ENCODE measurements at places on chromosomes 7 and 10.

- peak; percentile 17 for DNase-seq
Measured at GRCh38 chr7:36986948-36987724, 262.8 kb upstream of the AOAH start.

DNA sequence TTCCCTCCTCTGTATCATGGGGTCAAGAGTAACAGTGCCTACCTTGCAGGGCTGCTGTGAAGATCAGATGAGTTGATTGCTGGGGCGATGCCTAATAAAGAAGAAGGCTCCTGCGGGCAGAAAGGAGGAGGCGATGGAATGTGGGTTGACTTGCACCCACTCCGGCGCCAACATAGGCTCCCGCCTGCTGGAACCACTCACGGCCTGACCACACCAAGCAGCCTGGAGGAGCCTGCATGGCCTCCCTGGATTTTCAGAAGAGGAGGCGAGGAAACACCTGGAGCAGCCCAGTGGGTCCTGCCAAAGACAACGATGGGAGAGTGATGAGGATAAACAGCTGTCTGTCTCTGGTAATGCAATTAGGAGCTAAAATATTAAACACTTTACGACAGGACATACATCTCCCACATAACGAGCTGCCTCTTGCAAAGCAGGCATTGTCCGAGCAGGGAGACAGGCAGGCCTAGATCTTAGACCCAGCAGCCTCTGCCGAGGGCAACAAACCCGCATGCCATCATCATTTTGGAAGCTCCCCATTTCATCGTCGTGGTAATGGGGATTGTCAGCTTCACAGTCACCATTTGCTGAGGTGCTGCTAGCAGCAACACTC, 302.9 kb upstream of the ZMIZ1 start:
- DNase-seq = no peak

- DNase-seq = no peak
Measured at GRCh38 chr7:13279854-13280435, 592.5 kb downstream of the ARL4A start.

GRCh38 chr7:148290538-148290937, 300.0 kb upstream of the C7orf33 start:
- DNase-seq = no peak

DNA sequence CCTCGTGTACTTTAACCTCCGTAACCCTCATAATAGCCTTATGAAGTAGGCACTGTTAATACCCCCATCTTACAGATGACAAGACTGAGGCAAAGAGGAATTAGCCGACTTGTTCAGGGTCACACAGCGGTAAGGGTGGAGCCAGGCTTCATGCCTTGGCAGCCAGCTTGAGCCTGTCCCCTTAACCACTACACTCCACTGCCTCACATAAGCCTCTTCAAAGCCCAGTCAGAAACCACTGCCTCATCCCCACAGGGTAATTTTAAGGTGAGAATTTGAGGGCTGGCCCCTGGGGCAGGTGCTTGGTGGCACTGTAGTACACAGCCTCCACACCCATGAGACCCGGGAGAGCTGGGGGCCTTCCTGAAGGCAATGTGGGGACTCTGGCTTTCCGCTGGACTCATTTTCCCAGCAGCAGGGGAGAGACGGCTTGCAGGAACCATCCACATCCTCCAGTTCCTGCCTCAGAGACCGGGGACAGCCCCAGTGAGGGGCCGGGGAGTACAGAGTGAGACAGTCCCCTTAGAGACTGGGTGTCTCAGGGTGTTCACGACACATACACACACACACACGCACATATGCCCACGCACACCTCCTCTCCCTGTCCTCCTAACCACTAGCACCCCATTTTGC, 7.6 kb upstream of the C10orf105 start:
- peak; percentile 44 for DNase-seq

- no peak for DNase-seq
Measured at GRCh38 chr7:82173400-82174021, 270.1 kb downstream of the CACNA2D1 start.

Data from activated naive CD4-positive, alpha-beta T cell (primary cell).